ENCODE measurements at places on chromosomes 6 and 20. TPM values are rescaled to one million over a fixed set of nuclear protein-coding genes. Genes with fewer than 3 reads are reported as not detected.

OOEP gene
- total RNA-seq = not detected

FAM83C gene
- total RNA-seq = not detected

KHDC1 gene
- 2.8 TPM for total RNA-seq

TPBG gene
- total RNA-seq = 7.7 TPM

OR2H1 gene
- not detected for total RNA-seq

GRCh38 chr6:12009180-12009685 is 2.9 kb upstream of the HIVEP1 start:
- no peak for DNase-seq
